ENCODE measurements at places on chromosomes 11 and 22.

GRCh38 chr11:10233581-10233980 lies 60.4 kb downstream of the SBF2 start:
- peak; percentile 35 for DNase-seq

DNA sequence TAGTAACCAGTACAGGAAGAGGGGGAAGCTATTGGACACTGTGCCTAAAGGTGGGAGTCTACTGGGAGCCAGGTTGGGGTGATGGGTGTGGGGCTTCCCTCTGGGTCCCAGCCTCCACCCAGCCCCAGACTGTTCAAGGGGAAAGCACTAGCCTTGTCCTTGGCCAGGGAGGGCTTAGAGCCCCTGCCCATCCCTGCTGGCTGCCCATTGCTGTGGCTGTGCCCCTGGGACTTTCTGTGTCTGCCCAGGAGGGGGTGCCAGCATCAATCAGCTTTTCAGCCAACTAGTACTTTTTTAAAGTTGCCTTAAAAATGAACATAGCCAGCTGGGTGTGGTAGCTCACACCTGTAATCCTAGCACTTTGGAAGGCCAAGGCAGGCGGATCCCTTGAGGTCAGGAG lies 19.9 kb downstream of the INCENP start:
- DNase-seq, result no peak

- peak; percentile 56 for DNase-seq
These were observed 1.7 kb upstream of the RTN4RL2 start for GRCh38 chr11:57458410-57459163.

DNA sequence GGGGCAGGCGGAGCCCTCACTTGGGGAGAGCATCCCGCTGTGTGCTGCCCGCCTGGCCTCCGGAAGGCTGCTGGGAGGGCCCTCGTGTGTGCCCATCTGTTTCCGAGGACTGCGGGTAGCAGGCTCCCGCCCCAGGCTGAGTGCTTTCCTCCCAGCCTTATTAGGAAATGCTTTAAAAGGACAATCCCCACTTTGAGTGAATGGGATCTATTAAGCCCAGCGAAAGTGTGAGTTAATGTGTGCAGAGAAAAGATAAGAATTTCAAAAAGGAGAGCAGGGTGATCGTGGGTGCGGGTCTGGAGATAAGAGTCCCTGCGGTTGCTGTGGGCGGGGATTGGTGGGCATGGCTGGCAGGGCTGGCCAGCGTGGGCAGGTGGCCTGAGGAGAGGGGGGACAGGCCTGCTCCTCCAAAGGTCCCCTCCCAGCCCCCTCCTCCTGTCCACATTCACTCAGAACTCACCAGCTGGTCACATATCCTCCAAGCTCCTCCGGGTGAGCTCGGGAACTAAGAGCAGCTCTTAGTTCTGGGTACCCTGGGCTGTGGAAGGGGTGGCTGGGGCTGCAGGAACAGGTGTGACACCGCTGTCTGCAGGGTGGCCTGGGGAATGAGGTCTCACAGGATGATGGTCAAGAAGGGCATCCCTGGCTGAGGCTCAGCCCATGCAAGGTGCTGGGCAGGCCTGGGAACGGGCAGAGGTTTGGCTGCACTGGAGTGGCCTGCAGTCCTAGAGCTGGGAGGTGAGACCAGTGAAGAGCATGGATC lies 1260.3 kb downstream of the BRD1 start:
- peak; percentile 95 for DNase-seq

- no peak for DNase-seq
These were observed 48.8 kb upstream of the GLYAT start for GRCh38 chr11:58780578-58780977.

- DNase-seq, result no peak
These were observed 7.7 kb upstream of the GLYATL1B start for GRCh38 chr11:59078435-59078834.

- DNase-seq, result no peak
These were observed 39.7 kb upstream of the GALNT18 start for GRCh38 chr11:11661326-11662040.

- no peak for DNase-seq
These were observed 115.0 kb upstream of the ARHGAP20 start for GRCh38 chr11:110827276-110827675.

GRCh38 chr11:115500547-115501501 lies 3.4 kb downstream of the CADM1 start:
- no peak for DNase-seq

DNA sequence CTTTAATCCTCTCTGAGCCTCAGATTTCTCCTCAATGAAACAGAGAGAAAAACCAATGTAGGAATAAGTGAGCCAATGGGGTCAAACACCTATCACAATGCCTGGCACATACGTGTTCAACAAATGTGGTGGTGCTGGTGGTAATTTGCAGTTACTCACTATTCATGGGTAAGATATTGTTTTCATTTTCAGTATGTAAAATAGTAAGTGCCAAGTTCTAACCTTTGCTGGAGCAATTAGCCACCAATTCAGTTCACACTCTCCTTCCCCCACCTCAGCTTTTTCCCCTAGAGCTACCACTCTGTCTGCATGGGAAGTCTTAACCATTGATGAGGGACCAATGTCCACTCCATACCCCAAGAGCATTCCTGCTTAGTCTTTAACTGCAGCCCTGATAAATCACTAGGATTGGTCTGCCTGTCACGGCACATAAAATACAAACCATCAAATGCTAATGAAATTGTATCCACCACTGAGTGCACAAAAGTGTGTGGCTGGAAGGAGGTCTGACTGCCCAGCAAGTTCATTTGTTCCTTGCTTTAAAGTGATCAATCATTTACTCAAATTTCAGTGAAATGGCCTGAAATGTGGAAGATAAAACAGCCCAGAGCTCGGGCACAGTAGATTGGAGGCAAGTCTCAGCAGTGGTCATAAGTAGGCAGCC lies 187.4 kb upstream of the API5 start:
- no peak for DNase-seq

DNA sequence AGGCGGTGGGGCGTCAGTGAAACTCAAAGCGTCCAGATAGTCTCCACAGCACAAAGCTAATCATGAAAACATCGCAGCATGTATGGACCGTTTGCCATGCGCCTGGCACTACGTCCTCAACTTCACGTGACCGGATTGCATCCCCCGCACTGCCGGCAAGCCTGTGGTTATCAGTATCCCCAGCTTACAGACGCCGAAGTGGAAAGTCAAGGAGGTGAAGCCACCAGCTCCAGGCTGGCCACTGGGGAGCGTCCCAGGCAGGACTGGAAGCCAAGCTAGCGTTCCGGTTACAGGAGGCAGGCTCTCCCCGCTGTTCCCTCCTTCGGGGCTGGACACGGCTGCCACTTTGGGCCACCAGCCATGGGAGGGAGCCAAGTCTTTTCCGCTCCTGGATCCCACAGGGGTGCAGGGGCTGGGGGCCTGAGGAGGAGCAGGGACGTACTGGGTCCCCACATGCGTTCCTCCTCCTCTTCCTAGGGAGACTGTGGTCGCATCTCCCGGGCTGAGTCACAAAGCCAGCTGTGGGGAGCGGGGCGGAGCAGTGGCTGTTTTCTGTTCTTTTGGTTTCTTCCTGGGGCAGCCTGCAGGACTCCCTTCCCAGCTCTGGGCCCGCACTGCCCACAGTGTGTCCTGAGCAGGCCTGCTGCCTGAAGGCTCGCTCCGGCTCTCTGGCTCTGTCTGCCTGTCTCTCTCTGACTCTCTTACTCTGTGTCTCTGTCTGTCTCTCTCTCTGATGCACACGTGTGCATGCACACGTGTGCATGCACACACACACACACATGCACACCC lies 4.3 kb upstream of the OSBPL5 start:
- DNase-seq, result peak; percentile 71

DNA sequence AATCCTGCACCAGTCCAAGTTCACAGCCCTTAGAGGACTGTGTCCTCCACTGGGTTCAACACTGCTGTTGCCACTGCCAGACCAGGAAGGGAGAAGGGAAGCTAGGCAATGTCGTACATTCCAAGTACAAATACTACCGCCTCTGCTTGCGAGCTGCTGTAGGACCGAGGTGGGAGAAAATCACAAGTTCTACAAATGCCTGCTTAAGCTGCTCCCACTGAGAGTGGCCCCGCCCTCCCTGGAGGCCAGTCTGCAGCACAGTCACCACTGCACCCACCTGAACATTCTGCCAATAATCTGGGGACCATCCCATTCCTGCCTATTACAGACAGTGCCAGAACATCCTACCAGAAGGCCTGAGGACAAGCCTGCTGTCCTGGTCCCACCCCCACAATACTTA lies 707.5 kb upstream of the ANO5 start:
- DNase-seq, result no peak

DNA sequence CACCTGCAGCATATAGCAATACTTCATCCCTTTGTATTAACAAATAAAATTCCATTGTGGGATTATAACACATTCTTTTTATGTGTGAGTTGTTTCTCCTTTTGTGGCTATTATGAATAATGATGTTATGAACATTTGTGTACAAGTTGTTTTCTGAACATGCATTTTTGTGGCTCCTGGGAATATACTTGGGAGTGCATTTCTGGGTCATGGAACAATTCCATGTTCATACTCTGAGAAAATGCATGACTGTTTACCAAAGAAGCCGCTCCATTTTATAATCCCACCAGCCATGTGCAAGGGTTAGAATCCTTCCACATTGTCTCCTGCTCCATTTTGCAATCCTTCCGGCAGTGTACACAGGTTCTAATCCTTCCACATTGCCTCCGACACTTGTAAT lies 713.8 kb downstream of the TBC1D22A start:
- DNase-seq, result no peak

GRCh38 chr22:18056807-18057474 lies 20.8 kb upstream of the PEX26 start:
- no peak for DNase-seq

- no peak for DNase-seq
These were observed 2.2 kb downstream of the PLCB3 start for GRCh38 chr11:64253481-64253880.

DNA sequence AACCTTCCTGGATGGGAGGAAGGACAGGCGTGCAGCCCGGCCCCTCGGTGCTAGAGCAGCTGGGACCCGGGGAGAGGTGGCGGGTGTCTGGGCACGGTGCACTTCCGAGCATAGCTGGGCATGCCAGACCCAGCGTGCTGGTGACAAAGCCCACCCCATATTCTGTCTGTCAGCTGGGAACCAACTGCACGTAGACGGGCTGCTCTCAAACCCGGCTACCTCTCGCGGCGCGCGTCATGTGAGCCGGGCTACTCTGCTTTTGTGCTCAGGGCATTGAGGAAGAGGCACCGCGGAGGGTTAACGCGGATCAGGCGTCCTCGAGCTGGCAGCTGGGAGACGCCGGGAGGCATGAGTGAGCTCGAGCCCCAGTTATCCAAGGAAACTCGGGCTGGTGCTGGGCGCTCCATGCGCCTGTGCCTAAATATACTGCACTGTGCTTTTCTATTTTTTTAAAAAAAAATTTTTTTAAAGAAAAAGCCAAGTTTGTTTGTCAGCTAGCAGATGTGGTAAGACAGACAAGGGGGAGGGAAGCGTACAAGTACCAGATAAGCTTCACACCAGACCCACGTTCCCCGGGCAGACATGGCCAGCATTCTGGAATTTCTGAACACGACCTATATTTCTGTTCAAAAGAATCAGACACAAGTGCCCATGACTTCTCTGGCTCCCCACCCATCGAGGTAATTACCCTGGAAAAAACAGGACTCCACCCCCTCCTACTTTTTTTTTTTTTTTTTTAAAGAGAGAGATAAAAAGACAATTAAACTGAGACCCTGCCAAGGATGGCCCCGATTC lies 425.6 kb downstream of the SHANK2 start:
- DNase-seq, result peak; percentile 56

DNA sequence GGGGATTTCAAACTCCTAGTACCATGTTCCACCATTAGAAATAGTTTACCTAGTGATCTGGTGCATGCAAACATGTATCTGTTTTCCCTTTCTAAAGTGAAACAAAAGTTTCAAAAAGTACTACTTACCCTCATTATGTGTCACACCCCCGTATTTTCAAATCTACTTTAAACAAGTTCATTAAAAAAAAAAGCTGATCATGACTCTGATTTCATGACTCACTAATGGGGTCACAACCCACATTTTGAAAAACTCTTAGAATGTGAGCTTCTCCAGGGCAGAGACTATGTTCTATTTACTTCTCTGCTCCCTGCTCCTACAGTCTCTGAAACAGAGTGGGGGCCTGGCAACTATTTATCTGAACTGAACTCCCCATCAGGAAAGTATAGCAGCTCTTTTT lies 18.2 kb downstream of the CHRM1 start:
- peak; percentile 11 for DNase-seq

DNA sequence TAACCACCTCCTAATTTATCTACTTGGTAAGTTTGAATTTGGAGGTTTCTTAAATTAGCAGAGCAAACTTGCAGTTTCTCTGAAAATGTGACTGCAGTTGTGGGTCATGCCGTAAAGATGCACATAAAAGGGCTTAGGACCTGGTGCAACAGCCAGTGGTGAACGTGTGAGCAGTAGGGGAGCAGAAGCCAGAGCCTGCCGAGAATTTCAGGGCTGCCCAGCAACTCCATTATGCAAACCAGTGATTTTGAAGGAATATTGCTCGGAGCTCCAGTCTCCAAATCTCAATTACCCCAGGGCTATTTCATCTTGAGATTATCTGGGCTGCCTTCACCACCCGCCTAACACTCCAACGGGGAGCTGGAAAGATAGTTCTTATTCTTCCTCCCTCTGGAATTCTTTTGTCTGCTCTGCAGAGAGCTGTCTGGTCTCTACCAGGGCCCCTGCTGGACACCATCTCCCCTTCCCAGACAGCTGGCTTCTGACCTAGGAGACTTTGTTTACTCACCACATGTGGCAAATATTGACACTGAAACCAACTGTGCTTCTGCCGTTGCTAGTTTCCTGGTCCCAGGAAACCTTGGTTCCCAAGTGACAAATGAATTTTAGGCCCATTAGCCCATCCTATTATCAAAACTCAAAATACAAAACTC lies 93.9 kb downstream of the DSCAML1 start:
- no peak for DNase-seq

GRCh38 chr11:46026606-46027293 lies 94.5 kb downstream of the PHF21A start:
- no peak for DNase-seq

GRCh38 chr11:120928627-120929026 lies 95.3 kb upstream of the TBCEL start:
- DNase-seq, result no peak

GRCh38 chr11:71282581-71283351 lies 30.4 kb upstream of the SHANK2 start:
- DNase-seq, result no peak

DNA sequence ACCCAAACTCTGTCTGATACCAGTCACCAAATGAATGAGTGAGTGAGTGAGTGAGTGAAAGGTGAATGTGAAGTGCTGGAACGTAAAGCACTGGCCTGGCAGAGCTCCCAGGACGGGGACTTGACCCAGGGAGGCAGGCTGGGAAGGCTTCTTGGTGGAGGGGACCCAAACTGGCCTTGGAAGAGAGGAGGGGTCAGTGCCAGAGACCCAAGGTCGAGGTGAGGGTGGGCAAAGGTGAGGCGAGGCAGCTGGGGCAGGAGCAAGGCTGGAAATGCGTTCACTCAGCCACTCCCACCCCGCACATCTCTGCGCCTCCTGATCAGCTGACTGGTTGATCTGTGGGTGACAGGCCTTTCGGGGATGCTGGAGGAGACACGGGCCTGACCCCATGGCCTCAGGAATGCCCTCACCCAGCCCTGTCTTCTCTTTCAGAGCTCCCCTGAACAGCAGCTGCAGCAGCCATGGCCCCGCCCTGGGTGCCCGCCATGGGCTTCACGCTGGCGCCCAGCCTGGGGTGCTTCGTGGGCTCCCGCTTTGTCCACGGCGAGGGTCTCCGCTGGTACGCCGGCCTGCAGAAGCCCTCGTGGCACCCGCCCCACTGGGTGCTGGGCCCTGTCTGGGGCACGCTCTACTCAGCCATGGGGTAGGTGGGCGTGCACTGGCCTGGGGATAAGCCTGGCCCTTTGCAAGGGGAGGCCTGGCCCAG lies 7.6 kb downstream of the TSPO start:
- DNase-seq, result no peak

GRCh38 chr11:16799221-16799620 lies 60.8 kb downstream of the C11orf58 start:
- no peak for DNase-seq

- DNase-seq, result no peak
These were observed 867.1 kb downstream of the OPCML start for GRCh38 chr11:132665205-132665604.

Measured in common myeloid progenitor, CD34-positive (primary cell).